ENCODE measurements at places on chromosomes 4 and X.

- no peak for DNase-seq
These were observed 738.2 kb downstream of the ADGRL3 start for GRCh38 chr4:61938250-61938846.

DNA sequence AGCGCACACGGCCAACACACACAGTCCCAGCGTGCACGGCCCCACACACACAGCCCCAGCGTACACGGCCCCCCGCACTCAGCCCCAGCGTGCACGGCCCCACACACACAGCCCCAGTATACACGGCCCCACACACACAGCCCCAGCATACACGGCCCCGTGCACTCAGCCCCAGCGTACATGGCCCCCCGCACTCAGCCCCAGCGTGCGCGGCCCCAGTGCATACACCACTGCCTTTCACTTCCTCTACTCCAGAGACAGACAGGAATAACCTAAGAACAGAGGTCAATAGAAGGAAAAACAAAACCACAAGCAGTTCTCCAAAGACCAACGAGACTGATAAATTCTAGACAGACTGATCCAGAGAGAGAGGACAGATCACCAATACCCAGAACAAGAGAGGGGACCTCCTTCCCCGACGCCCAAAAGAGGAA is 17.1 kb downstream of the GAK start:
- DNase-seq = no peak

GRCh38 chrX:11665168-11666111 is at the start of gene ARHGAP6:
Gene ARHGAP6, minus strand, starts transcription at chrX:11665920. Its CDS starts 1,092 bp downstream, at chrX:11664828.
- DNase-seq = no peak

DNA sequence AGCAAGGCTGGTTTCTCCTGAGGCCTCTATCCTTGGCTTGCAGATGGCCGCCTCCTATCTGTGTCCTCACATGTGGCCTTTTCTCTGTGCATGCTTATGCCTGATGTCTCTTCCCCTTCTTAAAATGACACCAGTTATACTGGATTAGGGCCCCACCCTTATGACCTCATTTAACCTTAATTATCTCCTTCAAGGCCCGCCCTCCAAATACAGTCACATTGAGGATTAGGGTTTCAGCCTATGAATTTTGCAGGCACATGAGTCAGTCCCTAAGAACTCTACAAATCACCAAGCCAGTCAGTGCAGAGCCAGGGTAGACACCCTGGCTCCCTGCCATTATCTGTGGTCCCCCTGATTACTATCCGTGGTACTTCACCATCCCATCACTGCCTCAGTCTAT is 51.6 kb downstream of the MAML3 start:
- DNase-seq = no peak

DNA sequence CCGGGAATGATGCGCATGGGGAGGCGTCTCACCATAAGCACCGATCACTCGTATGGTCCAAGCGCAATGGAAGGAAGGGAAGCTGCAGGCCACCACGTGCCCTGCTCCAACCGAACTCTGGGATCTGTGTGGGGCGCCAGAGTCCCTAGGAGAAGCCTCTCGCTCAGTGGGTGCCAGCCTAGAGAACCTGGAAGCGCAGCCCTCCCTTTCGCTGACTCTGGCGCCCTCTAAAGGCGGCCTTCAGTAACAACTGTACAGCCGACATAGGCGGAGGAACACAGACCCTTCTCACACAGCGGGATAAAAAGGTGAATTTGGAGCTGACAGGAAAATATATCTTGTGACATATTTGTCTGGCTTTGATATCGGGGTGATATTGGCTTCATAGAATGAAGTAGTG is 76.0 kb downstream of the INTS6L start:
- no peak for DNase-seq

- no peak for DNase-seq
These were observed 192.0 kb downstream of the PPP3CA start for GRCh38 chr4:101155368-101155767.

GRCh38 chr4:111778543-111778942 is 366.7 kb upstream of the FAM241A start:
- no peak for DNase-seq

GRCh38 chr4:3301450-3302172 is 8.8 kb downstream of the RGS12 start:
- no peak for DNase-seq

- no peak for DNase-seq
These were observed 222.8 kb downstream of the SNCA start for GRCh38 chr4:89614155-89614554.

GRCh38 chrX:130167040-130167439 is 1.4 kb upstream of the AIFM1 start:
- DNase-seq = no peak

GRCh38 chrX:143306991-143307937 is 210.0 kb downstream of the SPANXN3 start:
- DNase-seq = no peak

DNA sequence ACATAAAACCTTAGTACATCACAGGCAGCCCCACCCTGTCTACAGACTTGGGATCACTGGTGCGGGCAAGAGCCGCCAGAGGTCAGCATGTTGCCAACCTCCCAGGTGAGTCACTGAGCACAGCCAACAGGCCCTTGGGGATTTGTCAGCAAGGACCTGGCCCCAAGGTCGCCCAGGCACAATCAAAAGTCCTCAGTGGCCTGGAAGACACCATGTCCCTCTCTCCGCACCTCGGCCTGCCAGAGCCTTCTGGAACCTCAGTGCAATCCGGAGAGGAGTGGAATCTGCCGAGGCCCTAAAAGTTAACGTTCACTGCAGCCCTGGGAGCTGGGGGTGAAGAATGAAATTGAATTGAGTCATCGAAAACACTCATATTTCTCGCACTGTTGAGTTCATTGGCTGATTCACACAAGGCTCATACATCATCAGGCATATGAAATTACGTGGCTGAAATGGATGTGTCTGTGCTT is 74.3 kb downstream of the WFS1 start:
- DNase-seq = no peak

DNA sequence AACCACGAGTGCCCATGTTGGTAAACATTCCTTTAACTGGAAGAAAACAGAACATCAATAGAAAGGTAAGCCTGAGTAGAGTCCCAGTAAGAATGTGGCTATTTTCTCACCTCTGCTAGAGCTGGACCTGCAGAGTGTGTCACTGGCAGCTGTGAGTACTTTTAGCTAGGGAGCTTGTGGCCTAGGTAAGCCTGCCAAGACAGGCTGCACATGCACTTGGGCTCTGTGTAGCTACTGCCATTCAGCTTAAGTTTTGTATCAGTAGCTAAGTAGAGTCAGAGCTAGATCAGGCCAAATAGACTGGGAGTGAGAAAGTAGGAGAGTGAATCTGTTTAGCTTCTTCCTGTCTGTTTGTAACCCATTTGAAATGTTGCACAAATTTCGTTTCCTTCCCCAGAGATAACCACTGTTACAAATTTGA is 35.3 kb downstream of the RBPJ start:
- DNase-seq = no peak

GRCh38 chr4:168800926-168801325 is 209.1 kb downstream of the CBR4 start:
- DNase-seq = no peak

DNA sequence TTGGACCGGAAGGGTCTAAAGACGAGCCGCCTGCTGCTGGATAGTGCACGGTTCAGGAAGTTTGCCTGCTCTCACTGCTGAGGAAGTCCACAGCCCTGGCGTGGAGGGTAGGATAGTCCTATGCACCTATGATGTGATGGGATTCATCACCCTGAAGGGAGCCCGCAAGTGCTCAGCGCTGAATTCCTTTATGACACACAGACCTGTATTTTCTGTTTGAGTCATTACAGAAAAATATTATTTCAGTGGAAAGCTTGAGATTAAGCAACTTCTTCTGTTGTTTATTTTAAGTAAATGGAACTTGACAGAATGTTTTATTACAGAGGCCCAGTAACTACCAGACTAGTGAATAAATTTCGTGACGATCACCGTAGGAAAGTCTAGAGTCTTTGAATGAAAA is 123.2 kb downstream of the TRIML1 start:
- DNase-seq = no peak

GRCh38 chr4:26281881-26282280 is 38.9 kb upstream of the RBPJ start:
- DNase-seq = no peak

GRCh38 chr4:15402974-15403373 is 24.9 kb upstream of the C1QTNF7 start:
- no peak for DNase-seq

DNA sequence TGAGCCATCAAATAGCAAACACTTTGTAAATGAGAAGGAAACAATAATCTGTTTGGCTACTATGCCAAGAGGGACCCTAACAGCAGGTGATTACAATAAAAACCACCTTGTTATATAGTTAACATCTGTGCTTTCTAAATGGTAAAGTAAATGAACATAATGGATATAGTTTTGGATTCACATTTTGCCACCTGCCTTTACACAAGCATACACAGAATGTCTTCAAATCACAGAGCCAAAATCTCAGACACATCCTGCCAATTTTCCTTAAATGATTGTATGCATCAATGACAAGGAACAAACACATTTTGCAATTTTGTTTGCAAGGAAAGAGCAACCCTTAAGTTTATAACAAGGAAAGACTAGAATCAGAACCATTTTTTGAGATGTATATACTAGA is 334.2 kb downstream of the FSTL5 start:
- DNase-seq = no peak

- no peak for DNase-seq
These were observed 499.3 kb upstream of the CT83 start for GRCh38 chrX:116961872-116962582.

DNA sequence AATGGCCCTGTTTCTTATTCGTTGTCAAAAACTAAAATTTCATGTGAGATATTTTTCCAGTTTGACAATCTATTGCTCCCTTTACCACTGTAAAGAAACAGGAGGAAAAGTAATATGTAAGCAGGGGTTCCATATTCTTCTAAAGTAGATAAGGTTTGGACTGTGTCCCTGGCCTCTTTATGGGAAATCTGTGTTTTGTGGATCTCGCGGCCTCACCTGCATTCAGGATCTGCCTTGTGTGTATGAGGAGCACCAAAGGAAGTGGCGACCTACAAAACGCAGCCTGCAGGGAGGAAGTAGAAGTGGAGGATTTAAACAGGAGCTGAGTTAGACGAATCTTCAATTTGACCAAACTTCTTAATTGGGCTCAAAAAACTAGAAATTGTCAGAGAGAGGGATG is 67.0 kb downstream of the RASGEF1B start:
- DNase-seq = no peak

DNA sequence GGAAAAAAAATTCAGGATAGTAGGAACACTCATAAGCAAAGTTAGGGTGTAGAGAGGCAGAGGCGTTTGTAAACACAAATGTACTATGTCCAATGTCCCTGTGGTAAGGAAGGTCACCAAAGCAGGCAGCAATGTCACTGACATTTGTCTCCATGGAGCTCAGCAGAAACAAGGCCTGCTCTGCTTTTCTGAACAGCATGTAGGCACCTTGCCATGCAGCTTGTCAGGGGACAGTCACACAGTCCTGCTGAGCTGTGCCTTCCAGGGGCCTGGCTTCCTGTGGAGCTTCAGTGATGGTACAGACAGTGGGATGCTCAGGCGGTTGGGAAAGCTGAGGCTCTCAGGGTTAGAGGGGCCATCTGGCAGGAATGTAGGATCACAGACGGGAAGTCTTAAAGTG is 74.5 kb upstream of the HS3ST1 start:
- DNase-seq = no peak

- DNase-seq = no peak
These were observed 204.2 kb upstream of the PDE5A start for GRCh38 chr4:119832776-119833175.

- no peak for DNase-seq
These were observed 33.9 kb downstream of the RNF150 start for GRCh38 chr4:141099326-141099725.

GRCh38 chr4:47615385-47615784 is 130.3 kb downstream of the ATP10D start:
- no peak for DNase-seq

DNA sequence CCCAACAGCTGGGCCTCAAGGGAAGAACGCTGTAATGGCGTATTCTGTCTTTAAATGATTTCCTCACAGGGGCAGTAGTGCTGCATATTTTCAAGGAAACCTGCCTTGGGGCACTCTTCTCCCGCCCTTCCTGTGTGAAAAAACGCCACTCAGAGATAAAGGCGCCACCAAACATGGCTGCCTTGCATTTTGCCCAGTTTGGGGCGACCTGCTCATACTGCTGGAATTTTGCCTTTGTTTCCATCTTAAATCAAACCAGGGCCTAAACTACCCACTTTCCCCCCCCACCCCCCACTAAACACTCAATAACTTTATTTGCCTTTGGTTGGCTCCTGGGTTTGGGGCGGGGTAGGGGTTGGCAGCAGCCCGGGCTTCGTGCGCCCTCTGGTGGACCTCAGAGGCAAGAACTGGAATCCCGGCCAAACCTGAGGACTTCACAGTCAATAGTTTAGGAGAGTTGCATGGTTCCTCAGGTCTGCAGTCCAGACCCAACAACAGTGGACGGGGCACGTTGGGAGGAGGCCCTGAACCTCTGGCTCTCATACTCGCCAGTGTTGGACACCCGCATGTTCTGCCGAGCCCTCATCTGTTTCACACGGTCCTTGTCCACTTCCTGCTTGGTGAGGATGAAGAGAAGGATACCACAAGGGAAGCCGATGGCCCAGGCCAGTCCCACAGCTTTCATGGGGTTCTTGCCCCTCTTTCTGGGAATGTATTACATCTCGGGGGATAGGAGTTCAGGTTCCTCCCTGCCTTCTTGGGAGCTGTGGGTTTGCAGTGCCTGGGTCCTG is 220.1 kb upstream of the STK26 start:
- DNase-seq = no peak

GRCh38 chrX:154025230-154025629 is 5.5 kb upstream of the IRAK1 start:
- no peak for DNase-seq

DNA sequence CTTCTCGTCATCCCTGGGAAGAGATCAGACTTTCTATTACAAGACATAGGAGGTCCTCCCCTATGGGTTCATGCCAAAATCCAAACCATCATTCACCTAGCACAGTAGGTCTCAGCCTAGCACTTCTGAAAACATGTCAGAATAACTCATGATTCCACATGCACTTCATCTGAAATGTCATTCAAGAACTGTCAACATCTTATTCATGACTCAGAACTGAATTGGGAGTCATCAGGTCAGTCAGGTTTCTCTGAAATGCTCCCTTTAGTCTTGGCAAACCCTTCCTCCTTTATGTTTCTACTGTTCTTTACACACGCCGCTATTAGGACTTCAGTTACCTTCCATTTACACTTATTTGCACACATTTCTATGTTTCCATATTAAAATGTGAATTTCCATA is 67.2 kb downstream of the ANTXR2 start:
- no peak for DNase-seq

DNA sequence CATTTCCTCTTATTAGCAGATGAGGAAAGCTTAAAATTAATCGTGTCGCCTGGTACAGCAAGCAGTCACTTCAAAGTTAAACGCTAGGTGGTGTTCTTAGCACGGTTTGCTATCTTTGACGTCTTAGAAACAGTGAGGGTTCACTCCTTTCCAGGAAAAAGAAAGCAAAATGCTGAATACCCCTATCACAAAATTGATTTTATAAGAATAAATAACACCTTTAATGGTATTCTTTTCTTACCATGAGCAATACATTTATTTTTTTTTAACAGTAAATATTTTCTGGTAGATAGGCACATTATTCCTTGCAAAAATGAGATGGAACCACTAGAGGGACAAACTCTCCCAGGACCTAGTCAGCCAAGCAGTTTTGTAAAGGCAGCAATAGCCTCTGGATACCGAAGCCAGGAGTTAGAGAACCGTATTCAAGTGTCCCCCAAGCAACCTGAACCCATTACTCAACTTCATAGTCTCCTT is 153.9 kb downstream of the KDR start:
- no peak for DNase-seq

Measured in activated CD8-positive, alpha-beta memory T cell treated with anti-CD3 and anti-CD28 coated beads for 1 hour (primary cell).